Left kidney (tissue), 8 donors: ENCODE measurements at places on chromosomes 1 and 21. TPM values are rescaled to one million over a fixed set of nuclear protein-coding genes. Genes with fewer than 3 reads are reported as not detected.

DNA sequence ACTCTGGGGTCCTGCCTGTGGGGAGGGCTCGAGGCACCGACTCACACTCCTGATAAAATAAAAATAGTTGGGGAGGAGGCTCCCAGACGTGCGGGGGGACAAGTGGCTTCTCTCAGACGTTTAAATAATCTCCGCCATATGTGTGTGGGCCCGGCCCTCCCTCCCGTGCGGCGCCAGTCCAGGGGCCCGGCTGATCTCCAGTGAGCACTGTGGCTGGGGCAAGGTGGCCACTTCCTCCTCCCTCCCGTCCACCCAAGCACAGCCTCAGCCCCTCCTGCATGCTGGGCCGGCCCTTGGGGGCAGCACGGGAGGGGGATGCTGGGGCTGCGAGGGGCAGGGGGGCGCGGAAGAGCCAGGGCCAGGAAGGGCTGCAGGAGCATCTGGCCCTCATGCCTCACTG, 4.0 kb upstream of the PLCH2 start:
- DNase-seq: no peak

Gene KRTAP26-1
- not detected for polyA plus RNA-seq

DNA sequence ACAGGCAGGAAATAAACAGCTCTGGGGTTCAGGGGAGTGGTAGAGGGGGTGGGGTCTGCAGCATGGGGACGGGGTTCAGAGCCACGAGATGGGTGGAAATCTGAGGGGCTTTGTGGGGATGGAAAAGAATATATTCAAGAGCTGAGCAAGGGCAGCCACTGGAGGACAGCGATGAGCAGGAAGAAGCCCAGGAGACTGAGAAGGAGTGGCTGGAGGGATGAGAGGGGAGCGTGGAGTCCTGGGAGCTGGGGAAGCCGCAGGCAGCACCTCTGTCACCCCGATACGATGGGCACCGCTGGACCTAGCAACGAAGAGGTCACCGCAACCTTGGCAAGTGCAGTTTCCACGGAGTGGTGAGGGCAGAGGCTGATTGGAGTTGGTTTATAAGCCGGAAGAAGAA, 10.0 kb upstream of the KCNAB2 start:
- DNase-seq: no peak

GRCh38 chr21:23740463-23740862, 1866.8 kb downstream of the MRPL39 start:
- DNase-seq: no peak

DNA sequence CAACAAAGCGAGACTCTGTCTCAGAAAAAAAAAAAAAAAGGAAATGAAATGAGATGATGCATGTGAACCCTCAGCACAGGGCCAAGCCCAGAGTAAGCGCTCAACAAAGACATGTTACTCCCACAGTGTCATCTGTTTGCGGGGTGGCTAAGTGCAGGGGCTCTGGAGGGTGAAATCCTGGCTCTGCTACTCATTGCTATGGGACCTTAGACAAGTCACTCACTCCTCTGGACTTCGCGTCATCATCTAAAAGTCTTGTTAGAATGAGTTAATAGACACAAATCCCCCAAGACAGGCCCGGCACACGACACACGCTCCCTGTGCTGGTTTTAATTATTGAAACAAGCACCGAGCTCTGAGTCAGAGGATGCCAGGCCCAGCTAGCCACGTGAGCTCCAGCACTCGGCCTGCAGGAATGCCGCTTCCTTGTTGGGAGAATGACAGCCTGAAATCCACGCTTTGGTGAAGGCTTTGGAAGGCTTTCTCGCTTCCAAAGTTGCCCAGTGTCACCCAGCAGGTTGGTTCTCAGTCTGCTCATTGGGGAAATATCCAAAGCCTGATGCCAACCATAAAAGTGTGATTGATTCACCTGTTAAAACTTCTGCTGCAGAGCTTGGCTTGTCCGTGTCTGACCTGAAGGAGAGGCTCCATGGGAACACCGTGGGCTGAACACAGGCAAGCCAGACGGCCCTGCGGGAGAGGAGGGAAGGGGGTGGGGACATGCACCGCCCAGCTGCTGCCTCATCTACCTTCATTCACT, 36.7 kb upstream of the TARDBP start:
- no peak for DNase-seq

Gene HTR1D
- 0.23 TPM for polyA plus RNA-seq

- DNase-seq: no peak
Observed at GRCh38 chr1:53505401-53505800, 46.2 kb downstream of the DMRTB1 start.

Gene ITGB2
- polyA plus RNA-seq: 11.8 TPM

Gene TEKT2
- 13.3 TPM for polyA plus RNA-seq

GRCh38 chr21:15522148-15522547, 207.6 kb upstream of the USP25 start:
- no peak for DNase-seq
